ENCODE measurements at places on chromosomes 3 and 15.

- no peak for DNase-seq
Observed at GRCh38 chr3:127184870-127185216, 8.1 kb upstream of the PRR23E start.

DNA sequence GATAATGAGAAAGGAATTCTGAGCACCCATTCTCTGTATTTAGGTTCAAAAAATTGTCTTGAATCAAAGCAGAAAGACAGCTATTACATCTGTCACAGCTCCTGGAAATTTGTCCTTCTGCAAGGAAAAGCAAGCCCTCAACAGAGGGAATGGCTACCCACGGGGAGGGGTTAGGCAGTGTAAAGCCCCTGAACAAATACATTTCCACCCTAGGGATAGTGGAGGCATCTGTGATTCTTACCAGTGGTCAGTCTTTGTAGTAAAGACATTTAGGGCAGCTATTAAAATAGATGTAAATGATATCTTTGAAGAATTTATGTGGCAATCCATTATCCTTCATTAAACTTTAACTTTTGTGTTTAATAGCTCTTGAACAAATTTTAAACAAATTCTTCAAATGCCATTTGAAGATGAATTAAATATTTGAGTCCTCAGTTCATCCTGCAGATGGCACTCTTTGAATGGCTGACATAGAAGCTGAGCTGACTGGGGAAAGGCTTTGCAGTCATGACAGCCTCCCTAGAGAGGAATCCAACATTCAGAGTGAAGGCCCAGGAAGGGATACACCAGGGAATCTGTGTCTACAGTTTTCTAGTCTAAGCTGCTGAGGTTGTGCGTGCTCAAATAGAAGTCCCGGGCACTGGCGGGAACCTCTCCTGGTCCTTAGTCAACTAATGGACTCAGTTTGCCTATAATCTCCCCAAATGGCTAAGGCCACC is 359.7 kb upstream of the ROPN1 start:
- peak; percentile 74 for DNase-seq

GRCh38 chr3:98512576-98512975 is 10.1 kb downstream of the CLDND1 start:
- DNase-seq: no peak

DNA sequence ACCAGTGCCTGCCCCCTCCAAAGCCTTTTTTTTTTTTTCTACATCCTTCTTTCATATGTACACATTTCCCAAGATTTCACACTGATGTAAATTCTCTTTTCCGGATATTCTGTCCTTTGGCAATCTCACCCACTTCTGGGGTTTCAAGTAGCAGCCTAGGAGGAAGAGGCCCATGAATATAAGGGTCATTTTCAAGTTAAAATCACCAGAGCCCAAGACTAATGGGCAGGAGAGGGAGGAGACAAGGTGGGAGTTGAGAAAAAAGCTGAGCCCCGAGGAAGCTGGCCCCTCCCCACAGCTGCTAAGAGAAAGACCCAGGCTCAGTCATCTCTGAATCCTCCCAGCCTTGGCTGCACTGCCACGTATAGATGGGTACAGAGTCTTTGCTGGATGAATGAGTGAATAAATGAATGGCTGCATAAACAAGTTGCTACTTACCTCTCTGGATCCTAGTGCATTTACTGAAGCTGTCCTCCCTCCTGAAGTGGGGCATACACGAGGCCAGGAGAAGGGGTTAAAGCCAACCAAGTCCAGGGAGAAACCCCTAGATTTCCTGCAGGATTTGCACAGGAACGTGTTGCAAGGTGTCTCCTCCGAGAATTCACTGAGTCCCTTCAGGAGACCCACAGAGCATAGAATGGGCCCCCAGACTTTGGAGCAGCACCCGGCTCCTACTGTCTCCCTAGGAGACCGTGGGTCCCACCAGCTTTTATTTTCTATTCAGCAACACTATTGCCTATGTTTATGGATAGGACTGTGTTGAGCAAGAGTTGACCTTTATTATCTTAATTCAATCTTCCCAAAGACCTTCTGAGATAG is 100.8 kb upstream of the LIPC start:
- DNase-seq: no peak
